ENCODE measurements at places on chromosomes 5 and 9. TPM values are rescaled to one million over a fixed set of nuclear protein-coding genes. Genes with fewer than 3 reads are reported as not detected.

The OGN gene
- total RNA-seq, result 28.3 TPM

The FGFR4 gene
- total RNA-seq, result 25.3 TPM

The FOXD4L3 gene
- not detected for total RNA-seq

The ECM2 gene
- total RNA-seq, result 5.0 TPM

The CDH18 gene
- not detected for total RNA-seq

DNA sequence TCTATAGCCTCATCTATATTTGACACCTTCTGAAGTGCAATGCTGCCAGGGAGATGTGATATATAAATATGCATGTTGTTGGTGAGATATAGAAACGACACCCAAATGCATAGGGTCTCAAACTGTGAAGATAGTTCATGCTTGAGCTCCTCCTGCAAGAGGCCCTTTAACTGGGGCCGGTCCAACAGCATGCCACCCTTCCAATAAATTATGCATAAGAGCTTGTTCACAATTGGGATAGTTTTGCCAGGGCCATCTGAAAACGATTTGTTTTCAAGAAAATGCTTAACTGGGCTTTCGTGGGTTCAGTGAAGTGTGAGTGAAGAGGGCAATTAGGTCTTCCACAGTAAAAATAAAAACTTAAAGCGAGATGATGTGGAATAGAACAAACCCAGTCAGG, 424.2 kb upstream of the WWC1 start:
- DNase-seq, result no peak

DNA sequence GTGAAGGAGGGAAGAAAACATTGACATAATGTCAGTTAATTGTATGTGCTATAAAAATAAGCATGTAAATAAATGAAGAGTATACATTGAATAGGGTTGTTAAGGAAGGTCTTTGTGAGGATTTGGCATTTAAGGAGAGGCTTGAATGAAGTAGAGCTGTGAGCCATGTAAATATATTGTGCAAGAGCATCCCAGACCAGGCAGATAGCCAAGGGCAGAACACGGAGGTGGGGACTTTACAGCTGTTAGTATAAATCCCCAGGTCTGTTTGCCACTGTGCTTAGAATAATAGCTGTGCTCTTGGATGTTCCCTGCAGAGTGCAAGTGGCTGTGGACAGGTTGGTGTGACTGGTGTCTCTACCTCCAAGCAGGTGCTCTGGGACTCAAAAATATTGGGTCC, 211.7 kb downstream of the LRRC70 start:
- DNase-seq, result no peak

- DNase-seq, result no peak
These were observed 212.0 kb downstream of the SREK1 start for GRCh38 chr5:66356011-66356565.

DNA sequence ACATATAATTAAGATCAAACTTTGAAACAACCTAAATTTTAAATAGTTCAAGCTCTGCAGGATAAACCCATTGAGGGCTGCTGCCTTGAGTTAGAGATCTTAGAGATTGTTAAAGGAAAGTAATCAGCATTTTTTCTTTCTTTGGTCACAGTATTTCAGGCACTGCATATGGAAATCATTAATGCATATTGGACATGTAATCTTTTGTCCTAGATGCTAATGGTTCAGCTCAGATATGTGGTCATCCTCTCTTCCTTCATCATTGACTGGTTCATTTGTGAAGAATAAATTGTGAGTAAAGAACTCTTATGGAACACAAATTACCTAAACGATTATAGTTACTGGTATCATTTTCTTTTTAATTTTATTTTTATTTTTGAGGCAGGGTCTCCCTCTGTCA, 82.0 kb upstream of the PRLR start:
- DNase-seq, result no peak

GRCh38 chr9:79471580-79472543, 99.9 kb upstream of the TLE4 start:
- DNase-seq, result no peak

GRCh38 chr5:149422366-149423048, 43.4 kb upstream of the IL17B start:
- peak; percentile 63 for DNase-seq

DNA sequence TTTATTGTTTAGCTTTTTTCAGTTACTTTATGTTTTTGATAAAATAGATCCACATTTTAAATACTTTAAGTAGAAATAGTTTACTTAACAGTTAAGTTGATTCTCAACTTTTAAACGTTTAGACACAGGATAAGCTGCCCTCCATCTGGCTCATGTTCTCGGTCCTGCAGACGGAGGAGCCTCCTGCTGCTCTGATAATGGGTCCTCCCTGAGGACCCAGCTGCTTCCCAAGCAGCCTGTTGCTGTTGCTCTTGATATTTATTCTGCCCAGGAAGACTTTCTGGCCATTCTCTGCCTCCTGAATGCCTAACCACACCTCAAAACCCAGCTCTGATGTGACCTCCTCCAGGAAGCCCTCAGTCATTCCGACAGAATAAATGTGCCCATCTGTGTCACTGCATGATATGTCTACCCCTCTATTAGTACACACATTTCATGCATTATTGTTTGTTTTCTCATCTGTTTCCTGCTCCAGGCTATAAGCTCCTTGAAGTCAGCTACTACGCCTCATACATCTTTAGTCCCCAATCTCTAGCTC, 267.2 kb upstream of the MSX2 start:
- no peak for DNase-seq

GRCh38 chr5:159827861-159828260, 88.4 kb upstream of the ADRA1B start:
- DNase-seq, result no peak

Measured in mucosa of descending colon (tissue), 3 donors.